ENCODE measurements at places on chromosomes 6 and 20. TPM values are rescaled to one million over a fixed set of nuclear protein-coding genes. Genes with fewer than 3 reads are reported as not detected.

DNA sequence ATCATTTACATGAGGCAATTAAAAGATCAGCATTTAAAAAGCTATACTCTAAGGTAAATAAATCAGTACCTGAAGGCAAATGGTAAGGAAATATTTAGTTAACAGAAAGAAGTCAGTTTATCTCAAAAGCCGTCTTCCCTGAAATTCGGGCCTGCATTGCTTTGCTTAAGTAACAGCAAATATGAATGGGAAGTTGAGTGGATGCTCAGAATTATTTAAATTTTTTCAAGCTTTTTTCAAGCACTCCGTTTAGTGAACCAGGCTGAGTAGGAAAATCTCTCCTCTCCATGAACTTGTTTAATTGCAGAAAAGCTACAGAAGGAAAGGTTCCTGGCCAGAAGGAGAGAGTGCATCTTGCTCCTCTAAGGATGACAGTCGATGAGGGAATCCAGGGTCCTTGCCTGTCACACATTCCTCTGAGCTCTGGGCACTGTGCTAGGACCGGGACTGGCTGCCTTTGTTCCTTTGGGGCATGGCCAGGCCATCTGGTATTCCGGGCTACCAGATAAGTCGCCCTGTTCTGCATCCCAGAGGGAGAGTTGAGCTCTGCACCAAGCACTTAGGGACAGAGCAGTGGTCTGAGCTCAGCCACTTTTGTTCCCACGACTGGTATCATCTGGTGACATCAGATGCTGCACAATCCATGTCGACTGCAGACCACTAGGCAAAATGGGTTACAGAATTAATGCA lies 77.6 kb downstream of the RIN2 start:
- no peak overlapping the region for H3K27ac ChIP-seq
- H3K4me3 ChIP-seq, result no peak overlapping the region
- peaks cover 15% of the 10 kb centered on the region for H3K27me3 ChIP-seq
- H3K4me1 ChIP-seq, result peaks cover 7% of the 10 kb centered on the region
- H3K36me3 ChIP-seq, result no peaks in the 10 kb centered on the region

DNA sequence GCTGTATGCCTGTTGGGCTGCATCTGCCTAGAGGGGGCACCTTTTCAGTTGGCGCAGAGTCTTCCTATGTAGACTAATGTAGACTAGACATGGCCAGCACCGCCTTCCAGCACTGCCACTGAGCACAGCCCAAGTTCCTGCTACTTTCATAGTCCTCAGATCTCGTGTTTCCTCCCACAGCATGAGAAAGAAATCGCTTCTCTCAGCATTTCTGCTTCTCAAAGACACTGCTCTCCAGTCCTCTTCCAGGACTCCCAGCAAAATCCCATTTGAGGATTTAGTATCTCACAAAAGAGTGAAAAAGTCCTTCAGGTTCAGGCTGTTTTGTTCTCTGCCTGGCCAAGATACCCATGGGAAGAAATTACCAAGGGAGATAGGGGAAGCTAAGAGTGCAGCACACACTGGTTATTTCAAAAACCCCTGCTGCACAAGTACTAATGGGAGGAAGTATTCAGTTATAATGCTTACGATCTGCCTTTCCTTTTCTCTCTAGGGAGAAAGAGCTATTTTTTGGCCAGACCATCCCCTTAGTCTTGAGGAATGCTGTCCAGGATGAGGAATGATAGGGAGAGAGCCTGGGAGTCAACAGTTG lies 35.7 kb downstream of the OGFRL1 start:
- peaks cover 6% of the 10 kb centered on the region for H3K27me3 ChIP-seq
- H3K4me3 ChIP-seq, result no peak overlapping the region

DNA sequence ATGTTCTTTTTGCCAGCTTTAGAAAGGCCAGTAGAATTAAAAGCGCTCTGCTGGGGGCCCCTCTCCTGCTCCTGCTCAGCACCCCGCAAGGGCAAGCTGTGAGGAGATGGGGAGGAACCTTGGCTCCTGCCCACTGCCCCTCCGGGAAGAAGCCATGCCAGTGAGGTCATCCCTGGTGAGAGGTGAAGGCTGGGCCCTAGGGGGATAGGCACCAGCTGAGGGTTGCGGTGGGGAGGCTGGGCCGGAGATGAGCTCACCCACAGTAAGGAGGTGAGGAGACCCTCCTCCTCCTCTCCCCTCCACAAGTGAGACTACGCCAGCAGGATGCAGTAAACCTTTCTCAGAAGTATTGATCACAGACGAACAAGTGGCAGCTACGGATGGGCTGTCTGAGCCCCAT lies 32.1 kb downstream of the LRFN2 start:
- H3K4me1 ChIP-seq, result no peaks in the 10 kb centered on the region
- peaks cover 10% of the 10 kb centered on the region for H3K27me3 ChIP-seq
- no peaks in the 10 kb centered on the region for H3K36me3 ChIP-seq
- no peak overlapping the region for H3K4me3 ChIP-seq
- no peak for DNase-seq

DNA sequence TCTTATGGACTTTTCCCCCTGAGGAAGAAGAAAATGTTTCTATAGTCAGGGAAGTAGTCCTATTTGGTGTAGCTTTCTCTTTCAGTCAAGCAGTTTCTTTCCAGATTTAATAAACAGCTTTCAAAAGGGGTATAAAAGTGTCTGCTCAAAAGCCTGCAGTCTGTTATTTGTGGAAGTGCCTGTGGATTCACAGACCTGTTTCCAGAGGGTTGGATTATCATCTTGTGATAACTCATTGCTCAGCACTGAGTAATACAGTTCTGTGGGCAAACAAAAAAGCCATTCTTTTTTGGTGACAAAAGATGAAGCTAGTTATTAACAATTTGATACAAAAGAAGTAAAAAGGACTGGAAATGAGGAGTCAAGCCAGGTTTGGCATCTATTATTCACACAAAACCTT lies 358.2 kb upstream of the ID4 start:
- DNase-seq, result no peak
- H3K27ac ChIP-seq, result no peak overlapping the region
- no peaks in the 10 kb centered on the region for H3K4me1 ChIP-seq
- H3K27me3 ChIP-seq, result no peaks in the 10 kb centered on the region
- H3K4me3 ChIP-seq, result no peak overlapping the region
- no peaks in the 10 kb centered on the region for H3K36me3 ChIP-seq

DNA sequence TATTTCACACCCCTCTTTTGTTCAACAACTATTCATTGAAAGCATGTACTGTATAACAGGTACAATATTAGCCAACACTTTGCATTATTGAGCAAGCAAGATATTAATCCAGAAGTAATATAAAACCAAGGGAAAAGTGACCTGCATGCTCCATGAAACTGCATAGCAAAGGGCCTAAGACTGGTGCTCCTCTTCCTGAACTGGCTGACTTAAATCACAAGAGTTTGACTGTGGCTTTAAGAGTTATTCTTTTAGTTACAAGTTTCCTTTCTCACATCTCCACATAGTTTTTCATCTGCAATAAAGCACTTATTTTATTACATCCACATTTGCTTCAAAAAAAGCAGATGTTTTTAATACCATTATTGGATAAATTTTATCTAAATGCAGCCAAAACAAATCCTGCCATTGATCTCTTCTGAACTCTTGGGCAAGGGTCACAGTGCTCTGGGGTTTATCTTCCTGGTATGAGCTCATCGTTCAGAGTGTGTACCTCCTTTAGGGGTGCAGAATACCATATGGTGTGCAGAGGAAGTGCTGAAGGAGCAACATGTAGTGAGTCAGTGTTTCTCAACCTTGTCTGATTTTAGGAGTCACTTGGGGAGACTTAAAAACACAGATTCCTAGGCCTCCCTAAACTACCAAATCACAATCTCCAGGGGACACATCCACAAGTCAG lies 1225.9 kb upstream of the MAP3K7 start:
- H3K36me3 ChIP-seq, result no peaks in the 10 kb centered on the region
- H3K4me3 ChIP-seq, result no peak overlapping the region
- no peak for DNase-seq
- no peaks in the 10 kb centered on the region for H3K27me3 ChIP-seq
- no peaks in the 10 kb centered on the region for H3K4me1 ChIP-seq
- H3K27ac ChIP-seq, result no peak overlapping the region

DNA sequence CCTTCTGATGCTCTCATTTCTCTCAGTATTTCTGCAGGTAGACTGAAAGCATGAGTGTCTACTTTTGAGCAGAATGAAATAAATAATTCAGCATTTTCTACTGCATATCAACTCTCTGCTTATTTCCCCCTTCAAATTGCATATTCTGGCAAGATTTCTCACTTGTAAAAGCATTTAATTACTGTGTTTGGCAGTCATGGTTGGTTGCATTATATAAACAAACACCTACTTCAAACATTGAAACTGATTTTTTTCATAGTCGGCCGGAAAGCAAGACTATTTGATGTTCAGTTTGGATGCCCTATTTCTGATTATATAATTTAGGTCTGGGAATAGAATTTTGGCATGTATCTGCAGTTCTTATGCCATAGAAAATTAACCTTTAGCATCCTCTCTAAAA lies 73.1 kb downstream of the PLEKHG1 start:
- H3K4me3 ChIP-seq, result no peak overlapping the region
- no peak overlapping the region for H3K27ac ChIP-seq
- peaks cover 12% of the 10 kb centered on the region for H3K4me1 ChIP-seq
- H3K27me3 ChIP-seq, result peaks cover 12% of the 10 kb centered on the region

GRCh38 chr6:13398421-13398994 lies 70.2 kb upstream of the TBC1D7 start:
- H3K4me3 ChIP-seq, result no peak overlapping the region
- no peaks in the 10 kb centered on the region for H3K27me3 ChIP-seq
- DNase-seq, result no peak
- H3K36me3 ChIP-seq, result no peaks in the 10 kb centered on the region
- H3K27ac ChIP-seq, result no peak overlapping the region

DNA sequence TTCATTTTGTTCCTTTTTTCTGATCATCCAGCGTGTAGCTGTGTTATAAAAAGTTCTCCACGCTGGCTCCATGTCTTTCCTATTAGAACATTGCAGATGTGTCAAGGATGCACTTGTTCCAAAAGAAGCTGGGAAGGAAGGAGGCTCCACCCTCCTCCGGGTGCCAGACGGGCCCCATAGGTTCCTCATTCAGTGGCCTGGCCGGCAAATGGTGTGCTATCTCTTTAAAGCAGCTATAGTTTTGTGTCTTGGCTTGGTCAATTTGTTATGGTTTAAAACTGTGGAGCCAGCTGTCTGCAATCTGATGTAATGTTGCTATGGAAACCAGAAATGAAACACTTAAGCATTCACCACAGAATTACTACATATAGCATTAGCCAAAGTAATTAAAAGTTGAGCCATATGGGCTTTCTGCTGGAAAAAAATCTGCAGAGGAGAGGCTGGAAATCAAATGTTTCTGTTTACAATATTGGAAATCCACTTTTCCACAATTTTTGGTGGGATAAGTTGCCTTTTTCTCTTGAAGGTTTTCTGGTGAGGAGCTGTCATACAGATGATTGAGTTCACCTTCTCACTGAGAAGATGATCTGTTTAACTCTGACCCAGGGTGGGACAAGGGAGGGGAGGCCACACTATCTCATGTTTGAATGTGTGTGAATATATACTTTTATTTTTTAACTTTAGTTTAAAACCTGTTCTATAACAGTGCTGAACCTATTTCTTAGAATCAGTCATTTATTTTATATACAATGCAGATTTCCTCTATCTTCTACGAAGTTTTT lies 167.4 kb downstream of the SASH1 start:
- no peaks in the 10 kb centered on the region for H3K4me1 ChIP-seq
- no peak overlapping the region for H3K4me3 ChIP-seq
- H3K27me3 ChIP-seq, result peaks cover 21% of the 10 kb centered on the region
- DNase-seq, result no peak

DNA sequence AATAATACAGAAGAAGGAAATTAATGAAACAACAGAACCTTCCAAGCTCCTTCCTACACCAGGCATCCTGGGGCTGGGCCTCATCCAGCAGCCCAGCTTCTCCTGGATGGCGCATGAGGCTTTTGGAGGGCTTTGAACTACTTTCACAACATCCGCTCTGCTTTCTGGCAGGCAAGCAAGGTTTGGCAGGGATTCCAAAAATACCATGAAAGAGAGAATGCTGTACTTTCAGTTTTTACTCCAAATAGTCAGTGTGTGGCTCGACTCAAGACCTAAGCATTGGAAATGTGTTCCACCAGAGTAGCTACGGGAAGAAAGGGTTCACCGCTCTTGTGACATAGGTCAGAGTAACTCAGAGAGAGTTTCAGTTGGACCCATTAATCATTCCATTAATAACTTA lies 125.4 kb downstream of the OPRM1 start:
- H3K4me1 ChIP-seq, result peaks cover 13% of the 10 kb centered on the region
- no peak overlapping the region for H3K27ac ChIP-seq
- no peaks in the 10 kb centered on the region for H3K27me3 ChIP-seq
- DNase-seq, result no peak
- H3K4me3 ChIP-seq, result no peak overlapping the region

DNA sequence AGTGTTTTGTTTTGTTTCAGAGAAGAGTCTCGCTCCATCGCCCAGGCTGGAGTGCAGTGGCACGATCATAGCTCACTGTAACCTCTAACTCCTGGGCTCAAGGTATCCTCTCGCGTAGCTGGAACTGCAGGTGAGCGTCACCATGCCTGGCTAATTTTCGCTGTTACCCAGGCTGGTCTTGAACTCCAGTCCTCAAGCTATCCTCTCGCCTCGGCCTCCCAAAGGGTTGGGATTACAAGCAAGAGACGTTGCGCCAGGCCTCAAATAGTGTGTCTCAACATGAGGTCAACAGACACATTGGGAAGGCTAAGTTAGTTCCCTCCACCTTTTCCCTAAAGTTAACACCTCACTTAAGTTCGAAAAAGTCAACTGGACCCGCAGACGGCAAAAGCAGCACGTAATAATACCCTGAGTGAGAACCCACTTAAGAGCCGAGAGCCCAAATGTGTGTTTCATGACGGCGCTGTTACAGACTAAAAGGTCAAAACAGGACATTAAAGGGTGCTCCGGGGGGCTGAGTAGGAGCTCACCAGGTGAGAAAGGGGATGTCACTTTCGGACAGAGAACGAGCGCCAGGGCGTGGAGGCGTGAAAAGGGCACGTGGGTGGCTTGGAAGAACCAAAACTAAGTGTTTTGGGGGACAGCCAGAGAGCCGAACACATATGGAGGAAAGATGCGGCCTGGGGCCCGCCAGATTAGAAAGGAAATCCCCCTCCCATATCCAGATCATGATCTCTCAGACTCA lies 499 bp downstream of the TTI1 start:
- peak overlapping the region; percentile 99 for H3K27ac ChIP-seq
- peaks cover 49% of the 10 kb centered on the region for H3K4me1 ChIP-seq
- no peak for DNase-seq
- H3K36me3 ChIP-seq, result peaks cover 30% of the 10 kb centered on the region
- no peaks in the 10 kb centered on the region for H3K27me3 ChIP-seq

- H3K36me3 ChIP-seq, result peaks cover 5% of the 10 kb centered on the region
- H3K27me3 ChIP-seq, result peaks cover 12% of the 10 kb centered on the region
- H3K27ac ChIP-seq, result no peak overlapping the region
- DNase-seq, result no peak
- H3K4me3 ChIP-seq, result no peak overlapping the region
Observed at GRCh38 chr6:89580997-89581666, 57.4 kb downstream of the LYRM2 start.

- no peaks in the 10 kb centered on the region for H3K27me3 ChIP-seq
- no peak overlapping the region for H3K27ac ChIP-seq
- no peak overlapping the region for H3K4me3 ChIP-seq
- no peak for DNase-seq
Observed at GRCh38 chr6:133503336-133503729, 262.2 kb downstream of the EYA4 start.

Gene GPX6
- total RNA-seq, result not detected

Gene ARHGAP40
- total RNA-seq, result not detected

Gene SGK1
- 31.5 TPM for total RNA-seq

Gene FAM162B
- total RNA-seq, result not detected

Gene PRDM13
- not detected for total RNA-seq

Gene C6orf141
- 0.68 TPM for total RNA-seq

Gene CGA
- total RNA-seq, result not detected

Gene HSPA12B
- not detected for total RNA-seq

Gene POM121L2
- not detected for total RNA-seq

Gene CD93
- 0.47 TPM for total RNA-seq

Gene MLIP
- total RNA-seq, result not detected

Gene FHL5
- not detected for total RNA-seq

Gene PTK6
- total RNA-seq, result 0.31 TPM

Gene EEF1A1
- 8,804 TPM for total RNA-seq

Gene TMEM74B
- 4.0 TPM for total RNA-seq

Gene TRDN
- not detected for total RNA-seq

Data from activated naive CD8-positive, alpha-beta T cell treated with anti-CD3 and anti-CD28 coated beads, Interleukin-2, amount 10 ng/mL, durations not matched to agents 7 days and 5 days (primary cell).